ENCODE measurements at places on chromosomes 6 and 20.

- DNase-seq, result peak; percentile 70
These were observed 85.7 kb upstream of the FOXC1 start for GRCh38 chr6:1524040-1524480.

GRCh38 chr6:16849988-16850680, 88.9 kb upstream of the ATXN1 start:
- DNase-seq, result peak; percentile 40

DNA sequence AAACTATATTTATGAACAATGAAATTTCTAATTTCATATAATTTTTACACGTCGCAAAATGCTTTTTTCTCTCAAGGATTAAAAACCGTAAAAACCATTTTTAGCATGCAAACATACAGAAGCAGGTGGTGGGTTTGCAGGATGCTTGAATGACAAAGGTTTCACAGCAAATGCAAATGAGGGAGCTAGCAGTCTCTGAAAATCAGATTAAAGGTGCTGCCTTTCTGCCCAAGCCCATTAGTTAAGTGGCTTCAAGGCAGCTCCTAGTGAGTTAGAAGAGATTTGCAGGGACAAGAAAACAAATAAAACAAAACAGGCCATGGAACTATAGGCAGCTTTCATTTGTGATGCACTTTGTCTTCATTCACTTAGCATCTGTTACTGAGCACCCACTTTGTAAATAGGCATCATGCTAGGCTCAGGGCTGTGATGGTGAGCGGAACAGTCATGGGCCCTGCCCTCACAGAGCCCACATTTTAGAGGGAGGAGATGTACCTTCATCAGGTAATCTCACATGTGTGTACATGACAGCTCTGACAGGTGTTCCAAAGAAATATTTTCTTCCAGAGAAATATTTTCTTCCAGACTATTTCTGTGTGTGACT, 29.5 kb downstream of the NAPB start:
- DNase-seq, result no peak

DNA sequence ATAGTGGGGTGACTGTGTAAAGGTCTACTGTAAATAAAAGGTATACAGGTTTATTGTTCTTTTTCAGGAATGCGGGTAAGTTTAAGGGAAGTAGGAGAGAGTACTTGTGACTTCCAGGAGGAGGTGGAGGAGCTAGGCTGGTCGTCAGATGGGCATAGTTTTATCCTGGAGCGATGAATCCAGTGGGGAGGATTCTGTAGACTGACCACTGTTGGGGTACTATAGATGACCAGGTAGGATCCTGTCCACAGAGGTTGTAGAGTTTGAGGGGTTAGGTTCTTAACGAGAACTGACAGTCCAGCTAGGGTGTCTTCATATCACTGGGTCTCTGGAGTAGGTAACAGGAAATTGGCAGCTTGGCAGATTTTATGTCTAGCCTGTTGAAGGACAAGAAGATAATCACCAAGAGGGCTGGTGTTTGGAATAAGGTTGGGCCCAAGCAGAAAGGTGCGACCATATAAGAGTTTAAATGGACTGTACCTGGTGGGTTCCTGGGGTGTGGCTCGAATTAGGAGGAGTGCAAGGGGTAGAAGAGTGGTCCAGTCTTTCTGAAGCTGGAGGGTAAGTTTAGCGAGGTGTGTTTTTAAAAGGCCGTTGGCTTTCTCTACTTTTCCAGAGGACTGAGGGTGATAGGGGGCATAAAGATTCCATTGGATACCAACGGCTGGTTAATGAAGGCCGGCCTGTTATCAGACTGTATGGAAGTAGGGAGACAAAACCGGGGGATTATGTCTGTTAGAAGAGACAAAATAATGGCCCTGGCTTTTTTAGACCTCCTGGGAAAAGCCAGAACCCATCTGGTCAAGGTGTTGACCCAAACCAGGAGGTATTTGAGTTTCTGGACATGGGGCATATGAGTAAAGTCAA, 751.3 kb upstream of the ADGRB3 start:
- no peak for DNase-seq

GRCh38 chr6:43760210-43761168, 9.5 kb upstream of the VEGFA start:
- DNase-seq, result no peak

- peak; percentile 34 for DNase-seq
These were observed 445 bp downstream of the RAB32 start for GRCh38 chr6:146543940-146544615.

DNA sequence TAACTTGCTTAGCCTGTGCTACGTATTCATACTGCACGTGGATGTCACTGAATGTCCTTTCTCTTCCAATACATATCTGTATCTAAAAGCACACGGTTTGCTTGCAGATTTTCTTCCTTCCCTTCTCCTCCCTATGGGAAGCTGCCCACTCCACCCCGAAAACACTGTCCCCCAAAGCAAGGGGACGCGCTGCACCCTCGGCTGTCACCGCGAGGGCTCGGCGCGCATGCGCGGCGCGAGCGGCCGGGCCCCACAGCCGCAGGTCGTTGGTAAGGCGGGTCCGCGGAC, 659 bp downstream of the TMX4 start:
- DNase-seq, result peak; percentile 85

GRCh38 chr20:14342918-14343317, 5.5 kb upstream of the FLRT3 start:
- DNase-seq, result no peak
